Caco-2 (cell line): ENCODE measurements at places on chromosomes 12 and 14. TPM values are rescaled to one million over a fixed set of nuclear protein-coding genes. Genes with fewer than 3 reads are reported as not detected.

GRCh38 chr12:56476972-56477432 is 8.6 kb downstream of the SPRYD4 start:
- no peaks in the 10 kb centered on the region for H3K27me3 ChIP-seq
- no peaks in the 10 kb centered on the region for H3K4me1 ChIP-seq
- no peak overlapping the region for H3K4me3 ChIP-seq
- H3K36me3 ChIP-seq, result no peaks in the 10 kb centered on the region
- H3K27ac ChIP-seq, result no peak overlapping the region

DNA sequence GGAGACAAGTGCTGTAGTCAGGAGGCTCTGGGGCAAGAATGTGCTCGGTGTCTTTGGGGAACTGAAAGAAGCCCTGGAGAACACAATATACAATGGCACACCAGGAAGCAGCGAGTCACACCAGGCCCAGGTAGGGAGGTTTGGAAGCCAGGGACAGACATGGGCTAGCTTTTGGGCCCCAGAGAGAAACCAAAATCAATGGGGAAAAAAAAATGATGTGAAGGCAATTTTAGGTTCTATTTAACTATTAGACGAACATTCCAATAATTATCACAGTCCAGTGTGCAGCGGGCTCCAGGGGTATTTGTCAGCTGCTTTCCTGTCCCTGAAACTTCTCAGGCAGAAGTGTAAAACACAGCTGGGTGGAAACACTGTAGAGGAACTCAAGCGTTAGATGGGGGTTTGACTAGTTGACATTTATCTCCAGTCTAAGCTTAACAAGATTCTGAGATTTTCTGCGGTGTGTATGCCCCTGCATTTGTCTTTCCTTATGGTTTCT is 21.8 kb upstream of the EGLN3 start:
- H3K27ac ChIP-seq, result no peak overlapping the region
- H3K27me3 ChIP-seq, result no peaks in the 10 kb centered on the region
- H3K36me3 ChIP-seq, result no peaks in the 10 kb centered on the region
- no peak for DNase-seq
- no peak overlapping the region for H3K4me3 ChIP-seq

- H3K36me3 ChIP-seq, result no peaks in the 10 kb centered on the region
- no peak for DNase-seq
- H3K4me1 ChIP-seq, result no peaks in the 10 kb centered on the region
- no peak overlapping the region for H3K27ac ChIP-seq
These were observed 206.3 kb downstream of the ACSS3 start for GRCh38 chr12:81284137-81284536.

The DIO3 gene
- total RNA-seq, result 0.41 and 0.53 TPM in 2 replicates

The MYO1A gene
- 9.3 and 11.9 TPM in 2 replicates for total RNA-seq

The TIMELESS gene
- total RNA-seq, result 40.1 and 43.2 TPM in 2 replicates

The RIMBP2 gene
- total RNA-seq, result not detected in 2 replicates
